ENCODE measurements at places on chromosomes 13 and 19.

- DNase-seq, result no peak
Measured at GRCh38 chr13:73695325-73695724, 438.9 kb downstream of the KLF12 start.

GRCh38 chr13:41471785-41472184 lies 14.4 kb downstream of the RGCC start:
- DNase-seq, result no peak

GRCh38 chr13:32639502-32640105 lies 53.4 kb downstream of the PDS5B start:
- DNase-seq, result peak; percentile 67

DNA sequence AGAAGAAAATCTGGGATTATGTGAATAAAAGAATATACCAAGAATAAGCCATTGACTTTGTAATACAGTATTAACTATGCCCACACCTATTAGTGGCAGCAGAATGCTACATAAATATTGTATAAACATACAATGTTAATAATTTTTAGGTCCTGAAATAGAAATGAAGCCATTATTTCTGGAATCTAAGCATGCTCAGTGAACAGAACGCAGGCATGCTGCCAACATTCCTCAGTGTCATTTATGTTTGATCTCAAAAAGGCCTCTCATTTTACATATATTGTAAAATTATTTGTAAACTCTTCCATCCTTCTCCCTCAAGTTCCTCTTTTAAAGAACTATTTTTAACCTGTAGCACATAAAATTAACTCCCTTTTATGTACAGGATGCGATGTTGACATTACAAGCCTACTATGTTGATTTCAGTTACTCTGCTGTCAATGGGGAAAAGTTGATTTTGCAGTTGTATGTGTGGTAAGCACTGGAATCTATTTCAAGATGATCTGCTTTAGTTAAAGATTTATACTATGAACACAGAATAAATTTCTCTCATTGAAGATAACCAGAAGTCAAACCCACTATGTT lies 118.8 kb downstream of the VWA8 start:
- DNase-seq, result peak; percentile 62

GRCh38 chr13:29507356-29507755 lies 88.1 kb downstream of the SLC7A1 start:
- no peak for DNase-seq

- DNase-seq, result peak; percentile 67
Measured at GRCh38 chr19:49746206-49746958, 16.7 kb downstream of the TSKS start.

GRCh38 chr19:47377208-47377701 lies 28.1 kb downstream of the DHX34 start:
- DNase-seq, result no peak

GRCh38 chr19:48123907-48124651 lies 13.5 kb upstream of the PLA2G4C start:
- peak; percentile 52 for DNase-seq

- DNase-seq, result peak; percentile 63
Measured at GRCh38 chr19:30882411-30883005, 466.7 kb downstream of the TSHZ3 start.

DNA sequence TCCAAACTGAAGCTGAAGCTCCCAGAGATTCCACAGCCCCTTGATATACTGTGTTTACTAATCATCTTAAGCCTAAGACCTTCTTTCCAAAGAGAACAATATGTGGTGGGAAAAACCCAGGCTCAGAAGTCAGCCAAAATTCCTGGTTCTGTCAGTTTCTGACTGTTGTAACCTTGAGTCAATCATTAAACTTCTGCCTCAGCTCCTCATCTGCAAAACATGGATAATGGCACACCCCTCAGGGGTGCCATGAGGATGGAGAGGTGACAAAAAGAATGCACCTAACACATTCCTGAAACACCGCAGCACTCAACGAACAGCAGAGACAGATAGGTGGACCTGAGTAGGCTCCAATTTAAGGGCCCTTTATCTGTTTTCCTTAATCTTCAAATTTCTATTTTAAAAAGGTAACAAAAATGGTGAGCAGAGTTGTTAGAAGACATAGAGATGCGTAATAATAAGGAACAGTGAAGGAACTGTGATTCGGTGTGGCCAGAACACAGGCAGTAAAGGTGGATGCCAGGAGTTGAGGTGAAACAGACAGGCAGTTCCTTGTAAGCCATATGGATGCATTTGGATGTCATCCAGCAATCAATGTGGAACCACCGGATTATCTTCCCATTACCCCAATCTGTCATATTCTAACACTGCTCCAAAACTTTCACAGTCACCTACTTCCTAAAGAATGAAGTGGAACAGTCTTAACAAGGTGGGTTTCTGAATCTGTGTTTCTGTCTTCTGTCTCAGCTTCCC lies 56.6 kb upstream of the DOCK9 start:
- no peak for DNase-seq

GRCh38 chr13:114112231-114112825 lies 20.1 kb downstream of the RASA3 start:
- no peak for DNase-seq

- DNase-seq, result no peak
Measured at GRCh38 chr13:43895940-43896339, 16.2 kb downstream of the LACC1 start.

GRCh38 chr19:13079542-13079986 lies 23.1 kb downstream of the LYL1 start:
- DNase-seq, result no peak

- DNase-seq, result no peak
Measured at GRCh38 chr13:79662882-79663281, 181.9 kb downstream of the NDFIP2 start.

DNA sequence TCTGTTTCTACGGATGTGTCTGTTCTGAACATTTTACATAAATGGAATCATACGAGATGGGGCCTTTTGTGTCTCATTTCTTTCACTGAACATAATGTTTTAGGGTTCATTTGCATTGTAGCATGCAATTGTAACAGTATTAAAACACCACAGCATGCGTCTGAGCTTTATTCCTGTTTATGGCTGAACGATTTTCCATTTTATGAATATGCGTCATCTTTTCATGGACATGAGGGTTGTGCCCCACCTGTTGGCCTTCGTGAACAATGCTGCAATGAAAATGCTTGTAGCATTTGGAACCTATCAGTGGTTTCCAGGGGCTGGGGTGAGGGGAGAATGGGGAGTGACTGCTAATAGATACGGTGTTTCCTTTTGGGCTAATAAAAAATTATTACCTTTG lies 5.1 kb downstream of the OR10H1 start:
- no peak for DNase-seq

- DNase-seq, result peak; percentile 71
Measured at GRCh38 chr19:49637821-49638738, 1.9 kb downstream of the RRAS start.

- no peak for DNase-seq
Measured at GRCh38 chr13:24012648-24013047, 115.3 kb upstream of the C1QTNF9B start.

DNA sequence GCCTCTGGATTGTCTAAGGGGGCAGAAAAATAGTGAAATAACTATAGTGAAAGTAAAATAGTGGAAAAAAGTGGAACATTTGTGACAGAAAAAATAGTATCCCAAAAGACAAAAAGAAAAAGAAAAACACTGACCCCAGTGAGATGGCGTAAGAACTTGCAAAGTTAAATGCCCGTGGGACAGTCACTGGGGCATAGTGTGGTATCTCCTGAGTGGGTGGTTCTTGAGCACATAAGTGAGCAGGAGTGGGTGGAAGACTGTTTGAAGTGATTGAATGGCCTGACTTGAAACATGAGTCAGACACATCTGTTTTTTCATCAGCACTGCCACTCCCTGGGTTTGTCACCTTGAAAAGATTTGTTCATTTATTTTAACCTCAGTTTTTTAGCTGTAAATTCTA lies 2.5 kb downstream of the ZNF430 start:
- DNase-seq, result peak; percentile 87

- DNase-seq, result no peak
Measured at GRCh38 chr13:21901811-21902708, 231.2 kb downstream of the FGF9 start.

- no peak for DNase-seq
Measured at GRCh38 chr13:52025475-52026245, 1.2 kb downstream of the UTP14C start.

GRCh38 chr19:53463263-53463662 lies 4.3 kb upstream of the ZNF813 start:
- no peak for DNase-seq

DNA sequence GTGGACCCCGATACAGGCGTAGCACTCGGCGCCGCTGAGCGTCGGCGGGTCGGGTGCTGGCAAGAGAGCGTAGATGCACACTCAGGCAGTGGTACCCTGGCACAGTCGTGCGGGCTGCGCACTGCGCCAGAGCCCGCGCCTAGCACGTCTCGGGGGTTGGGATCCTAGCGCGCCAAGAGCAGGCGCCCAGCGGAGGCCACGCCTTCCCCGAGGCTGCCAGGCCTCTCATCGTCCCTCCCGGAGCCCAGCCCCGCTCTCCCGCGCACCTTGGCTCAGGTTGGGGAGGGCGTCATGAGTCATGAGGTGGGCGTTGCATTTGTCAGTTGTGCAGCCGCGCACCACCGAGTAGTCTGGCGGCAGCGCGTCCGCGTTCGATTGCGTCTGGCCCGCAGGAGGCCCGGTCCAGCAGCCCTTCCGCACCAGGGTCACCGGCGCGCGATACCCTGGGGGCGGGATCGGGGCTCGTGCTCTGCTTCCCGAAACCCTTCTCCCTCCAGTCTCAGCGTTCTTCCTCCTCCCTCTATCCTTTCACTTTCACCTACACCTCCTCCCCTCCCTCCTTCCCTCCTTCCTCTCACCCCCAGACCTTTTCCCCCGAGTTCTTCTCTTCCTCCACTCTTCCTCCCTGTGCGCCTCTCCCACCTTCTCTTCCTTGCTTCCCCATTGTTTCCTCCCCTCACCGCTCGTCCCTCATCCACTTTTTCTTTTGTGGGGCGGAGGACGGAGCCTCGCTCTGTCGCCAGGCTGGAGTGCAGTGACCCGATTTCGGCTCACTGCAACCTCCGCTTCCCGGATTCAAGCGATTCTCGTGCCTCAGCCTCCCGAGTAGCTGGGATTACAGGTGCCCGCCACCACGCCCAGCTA lies 3.5 kb downstream of the LYPD5 start:
- DNase-seq, result peak; percentile 54

GRCh38 chr19:55253842-55254624 lies 4.8 kb downstream of the PPP6R1 start:
- peak; percentile 81 for DNase-seq

GRCh38 chr13:96684469-96684868 lies 309.8 kb downstream of the OXGR1 start:
- DNase-seq, result no peak

DNA sequence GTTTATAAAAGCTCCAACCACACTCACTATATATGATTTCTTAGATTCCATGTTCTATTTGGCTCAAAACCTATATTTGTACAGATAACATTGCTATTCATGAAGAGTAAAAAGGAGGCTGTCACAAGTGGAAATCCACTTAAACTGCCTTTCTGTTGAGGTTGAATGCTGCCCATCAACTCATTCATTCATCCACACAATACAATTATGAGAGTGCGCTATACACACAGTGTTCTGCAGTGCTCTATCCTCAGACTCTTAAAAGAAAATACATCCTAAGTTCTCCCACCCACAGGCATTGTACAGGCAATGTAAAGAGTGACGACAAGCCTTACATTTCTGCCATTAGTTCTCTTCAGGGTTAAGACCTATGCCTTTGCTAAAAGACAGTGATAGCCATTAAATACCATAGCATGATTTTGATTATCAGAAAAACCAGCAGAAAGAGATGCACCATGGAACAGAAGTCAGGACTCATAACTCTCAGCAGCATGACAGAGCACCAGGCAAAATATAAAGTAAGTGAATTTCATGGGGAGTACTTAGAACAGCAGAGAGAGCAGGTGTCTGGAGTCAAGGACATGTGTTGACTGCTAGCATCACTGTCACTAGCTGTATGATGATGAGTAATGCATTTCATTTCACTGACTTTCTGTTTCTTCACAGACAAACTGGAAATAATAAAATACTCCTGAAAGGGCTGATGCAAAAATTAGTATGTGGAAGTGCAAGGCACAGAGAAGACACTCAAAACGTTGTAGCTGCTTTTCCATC lies 218.0 kb downstream of the RBM26 start:
- DNase-seq, result peak; percentile 43

GRCh38 chr19:43464134-43464775 lies 1.2 kb downstream of the LYPD3 start:
- no peak for DNase-seq

GRCh38 chr19:5002143-5002542 lies 33.2 kb downstream of the KDM4B start:
- no peak for DNase-seq

GRCh38 chr13:40798380-40798779 lies 9.0 kb downstream of the SLC25A15 start:
- peak; percentile 15 for DNase-seq

GRCh38 chr13:99722338-99722818 lies 221.1 kb downstream of the TM9SF2 start:
- no peak for DNase-seq

DNA sequence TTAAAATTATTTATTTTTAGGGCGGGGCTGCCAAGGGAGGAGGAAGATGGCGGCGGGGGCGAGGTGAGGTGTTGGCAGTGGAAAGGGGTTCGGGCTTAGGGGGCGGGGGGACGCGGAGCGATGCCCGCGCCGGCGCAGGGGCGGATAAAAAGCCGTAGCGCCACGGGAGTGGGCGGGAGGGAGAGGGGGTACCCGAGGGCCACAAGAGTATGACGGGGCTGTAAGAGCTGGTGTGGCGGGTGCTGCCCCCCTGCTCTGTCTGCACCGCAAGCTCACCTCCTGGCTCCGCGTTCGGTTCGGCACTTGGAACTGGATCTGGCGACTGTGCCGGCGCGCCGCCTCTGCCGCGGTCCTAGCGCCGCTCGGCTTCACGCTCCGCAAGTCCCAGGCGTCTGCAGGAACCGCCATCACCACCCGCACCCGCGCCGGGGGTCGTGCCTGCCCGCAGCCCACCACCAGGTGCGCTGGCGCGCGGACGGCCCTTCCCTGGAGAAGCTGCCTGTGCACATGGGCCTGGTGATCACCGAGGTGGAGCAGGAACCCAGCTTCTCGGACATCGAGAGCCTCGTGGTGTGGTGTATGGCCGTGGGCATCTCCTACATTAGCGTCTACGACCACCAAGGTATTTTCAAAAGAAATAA lies 265.2 kb upstream of the SGCG start:
- no peak for DNase-seq

DNA sequence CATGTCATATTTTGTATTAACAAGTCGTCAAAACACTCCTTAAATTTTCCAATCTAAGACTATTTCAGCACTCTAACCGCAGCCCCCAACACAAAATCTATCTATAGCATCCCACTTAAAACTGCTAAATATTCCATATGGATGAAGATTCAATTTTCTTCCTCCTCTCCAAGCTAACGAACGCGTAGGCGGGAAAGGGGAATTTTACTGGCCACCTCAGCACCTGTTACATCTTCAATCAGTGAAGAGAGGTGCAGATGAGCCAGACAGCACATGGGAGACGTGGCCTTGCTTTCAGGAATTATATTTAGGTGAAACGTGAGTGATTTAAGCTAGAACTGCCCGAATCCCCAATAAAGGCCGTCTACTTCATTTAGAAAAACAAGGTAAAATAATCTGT lies 1.1 kb downstream of the RBM26 start:
- DNase-seq, result no peak

GRCh38 chr13:73910733-73911132 lies 223.5 kb downstream of the KLF12 start:
- no peak for DNase-seq
